ENCODE measurements at places on chromosomes 4 and X. TPM values are rescaled to one million over a fixed set of nuclear protein-coding genes. Genes with fewer than 3 reads are reported as not detected.
A peak's percentile ranks its signal among the peaks of the same experiment; 100 is the strongest.

- no peak for DNase-seq
Measured at GRCh38 chrX:110733166-110733565, 62.5 kb downstream of the CHRDL1 start.

Gene GDI1
- total RNA-seq: 96.1 TPM

GRCh38 chr4:163536091-163536490 lies 41.6 kb downstream of the TMA16 start:
- DNase-seq: no peak

Gene COL4A6
- total RNA-seq: 3.5 TPM

Gene BEX5
- total RNA-seq: 0.18 TPM

GRCh38 chr4:40438384-40439026 lies 103.4 kb downstream of the CHRNA9 start:
- no peak for DNase-seq

Gene TAF7L
- total RNA-seq: 0.35 TPM

- no peak for DNase-seq
Measured at GRCh38 chr4:39574946-39575345, 47.7 kb upstream of the UGDH start.

GRCh38 chr4:72969976-72970375 lies 99.5 kb downstream of the COX18 start:
- no peak for DNase-seq

GRCh38 chr4:86977621-86978184 lies 42.9 kb downstream of the AFF1 start:
- peak; percentile 88 for DNase-seq

All from PC-3 (cell line).